ENCODE measurements at places on chromosomes 16 and 17.

DNA sequence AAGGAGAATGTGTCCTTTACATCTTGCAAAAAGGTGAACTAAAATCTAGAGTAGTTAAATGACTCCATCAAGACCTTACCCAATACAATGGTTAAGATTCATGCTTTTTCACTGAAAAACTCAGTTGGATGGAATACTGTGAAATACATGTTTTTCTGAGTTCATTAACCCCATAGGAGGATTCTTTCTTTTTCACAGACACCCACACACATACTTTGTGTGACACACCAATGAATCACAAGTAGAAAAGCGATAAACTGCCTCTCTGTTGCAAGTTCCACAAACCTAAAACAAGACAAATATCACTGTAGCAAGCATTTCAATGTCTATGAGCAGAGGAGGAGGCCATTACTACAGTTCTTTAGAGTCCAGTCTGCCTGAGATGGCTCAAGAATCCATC lies 258.8 kb upstream of the CDH5 start:
- no peak for DNase-seq

DNA sequence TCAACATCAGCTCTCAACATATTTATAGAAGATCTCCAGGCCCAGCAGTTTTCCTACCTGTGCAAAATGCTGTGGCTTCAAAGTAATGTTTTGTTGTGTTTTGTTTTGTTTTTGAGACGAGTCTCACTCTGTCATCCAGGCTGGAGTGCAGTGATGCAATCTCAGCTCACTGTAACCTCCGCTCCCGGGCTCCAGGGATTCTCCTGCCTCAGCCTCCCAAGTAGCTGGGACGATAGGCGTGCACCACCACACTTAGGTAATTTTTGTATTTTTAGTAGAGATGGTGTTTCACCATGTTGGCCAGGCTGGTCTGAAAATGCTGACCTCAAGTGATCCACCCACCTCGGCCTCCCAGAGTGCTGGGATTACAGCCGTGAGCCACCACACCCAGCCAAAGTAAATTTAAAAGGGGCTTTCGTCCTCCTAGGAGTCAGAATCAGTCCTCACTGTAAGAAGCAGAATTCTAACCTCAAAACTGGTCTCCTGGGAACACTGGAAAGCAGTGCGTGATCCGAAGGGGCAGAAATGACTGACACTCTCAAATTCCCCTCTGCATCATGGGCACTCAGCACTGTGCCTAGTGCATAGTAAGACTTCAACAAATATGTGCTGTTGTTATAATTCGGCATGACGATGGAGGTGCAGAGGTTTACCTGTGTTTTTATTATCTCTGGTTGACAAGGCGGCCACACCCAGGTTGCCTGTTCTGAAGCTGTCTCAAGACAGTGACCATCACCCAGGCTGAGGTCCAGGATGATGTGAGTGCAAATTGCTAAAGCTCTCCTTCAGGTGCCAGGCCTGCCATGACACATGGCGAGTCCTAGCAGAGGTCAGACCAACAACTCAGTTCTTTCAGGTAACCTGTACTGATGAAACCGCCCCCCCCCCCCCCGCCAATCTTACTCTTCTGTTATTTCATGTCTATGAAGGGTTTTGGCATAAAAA lies 59.8 kb downstream of the ADCY9 start:
- no peak for DNase-seq

GRCh38 chr16:27286451-27286850 lies 17.9 kb upstream of the NSMCE1 start:
- DNase-seq = no peak

GRCh38 chr16:87324411-87325275 lies 7.5 kb upstream of the C16orf95 start:
- no peak for DNase-seq

DNA sequence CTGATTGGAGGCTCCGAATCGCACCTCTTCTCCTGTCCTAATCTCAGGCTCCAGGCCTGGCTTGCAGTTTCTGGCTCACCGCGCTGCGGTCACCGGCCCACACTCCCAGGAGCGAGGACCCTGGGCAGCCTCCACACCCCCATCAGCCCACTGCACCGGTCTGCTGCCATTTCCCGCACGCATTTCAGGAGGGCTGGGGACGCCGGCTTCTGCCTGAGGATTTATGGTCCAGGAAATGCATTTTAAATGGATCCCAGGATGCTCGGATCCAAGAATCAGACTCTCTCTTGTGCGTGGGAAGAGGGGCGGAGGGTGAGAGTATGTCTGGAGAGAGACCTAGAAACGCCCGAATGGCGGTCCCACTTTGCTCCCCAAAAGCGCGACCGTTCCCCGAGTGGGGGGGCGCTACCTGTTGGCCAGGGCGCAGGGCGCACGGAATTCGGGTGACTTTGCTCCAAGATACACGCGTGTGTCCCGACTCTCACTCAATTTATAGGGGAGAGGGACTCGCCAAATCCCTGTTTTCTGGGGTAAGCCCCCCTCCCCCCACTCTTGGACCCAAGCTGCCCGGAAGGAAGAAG lies 817 bp upstream of the JPH3 start:
- DNase-seq = no peak

- DNase-seq = peak; percentile 48
These were observed 151.9 kb upstream of the GSE1 start for GRCh38 chr16:85461022-85461813.

DNA sequence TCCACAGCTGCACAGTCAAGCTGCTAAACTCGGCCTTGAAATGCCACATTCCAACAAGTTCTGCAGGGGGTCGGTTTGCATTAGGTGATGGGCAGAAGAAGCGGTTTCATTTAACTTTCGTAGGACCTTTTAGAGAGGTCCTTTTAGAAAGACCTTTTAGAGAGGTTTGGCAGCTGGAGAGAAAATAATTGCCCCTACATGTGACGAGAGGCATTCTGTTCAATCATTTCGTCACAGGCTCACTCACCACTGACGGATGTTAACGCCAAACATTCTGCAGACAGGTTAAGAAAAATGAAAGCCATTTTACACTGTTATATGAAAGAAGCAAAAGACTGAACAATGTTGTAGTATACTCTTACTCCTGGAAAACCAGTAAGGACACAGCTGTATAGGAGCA lies 76.5 kb upstream of the ZNF423 start:
- no peak for DNase-seq

GRCh38 chr16:89843409-89844350 lies 15.4 kb downstream of the SPIRE2 start:
- DNase-seq = no peak

DNA sequence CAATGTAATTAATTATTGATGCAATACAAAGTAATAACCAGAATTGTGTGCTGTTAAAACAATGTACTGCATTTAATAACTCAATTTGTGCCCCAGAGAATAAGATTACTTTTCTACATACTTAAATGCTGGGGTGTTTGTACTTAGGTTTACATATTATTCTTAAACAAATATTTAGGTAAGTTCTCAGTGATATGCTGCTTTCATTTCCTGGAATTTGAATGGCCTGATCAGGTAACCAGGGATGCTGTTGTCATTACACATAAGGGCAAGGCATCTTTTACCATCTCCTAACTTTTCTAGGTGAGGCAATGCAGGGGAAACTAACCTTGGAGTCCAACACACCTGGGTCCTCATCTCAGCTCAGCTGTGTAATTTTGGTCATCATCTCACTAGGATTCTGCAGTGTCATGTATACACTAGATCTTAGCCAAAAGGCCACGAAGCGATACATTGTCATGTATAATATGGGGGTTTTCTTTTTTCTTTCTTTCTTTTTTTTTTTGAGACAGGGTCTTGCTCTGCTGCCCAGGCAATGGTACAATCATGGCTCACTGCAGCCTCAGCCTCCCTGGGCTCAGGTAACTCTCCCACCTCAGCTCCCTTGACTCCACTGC lies 45.2 kb downstream of the MYO1D start:
- no peak for DNase-seq

- no peak for DNase-seq
These were observed 679.7 kb upstream of the SOX9 start for GRCh38 chr17:71441098-71441497.

DNA sequence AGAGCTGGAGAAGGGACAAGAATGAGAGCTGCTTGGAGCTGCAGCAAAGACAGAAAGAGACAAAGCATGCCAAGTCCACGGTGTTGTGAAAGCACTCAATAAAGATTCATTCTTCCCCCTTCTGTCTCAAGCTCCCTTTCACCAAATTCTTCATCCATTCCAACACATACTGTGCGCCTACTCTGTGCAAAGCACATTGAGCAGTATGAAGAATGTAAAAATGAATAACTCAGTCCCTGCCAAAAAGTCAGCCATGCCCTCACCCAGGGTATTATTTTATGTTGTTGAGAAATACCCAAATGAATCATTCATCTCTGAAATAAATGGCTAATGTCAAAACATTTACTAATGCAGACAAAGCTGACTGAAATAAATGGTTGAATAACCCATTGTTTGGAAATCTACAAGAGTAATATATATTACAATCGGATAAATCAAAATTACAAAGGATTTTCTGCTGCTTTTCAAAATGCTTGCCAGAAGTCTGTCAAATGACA lies 282.9 kb upstream of the IRX5 start:
- no peak for DNase-seq

GRCh38 chr17:45073414-45074070 lies 12.4 kb downstream of the NMT1 start:
- peak; percentile 96 for DNase-seq

DNA sequence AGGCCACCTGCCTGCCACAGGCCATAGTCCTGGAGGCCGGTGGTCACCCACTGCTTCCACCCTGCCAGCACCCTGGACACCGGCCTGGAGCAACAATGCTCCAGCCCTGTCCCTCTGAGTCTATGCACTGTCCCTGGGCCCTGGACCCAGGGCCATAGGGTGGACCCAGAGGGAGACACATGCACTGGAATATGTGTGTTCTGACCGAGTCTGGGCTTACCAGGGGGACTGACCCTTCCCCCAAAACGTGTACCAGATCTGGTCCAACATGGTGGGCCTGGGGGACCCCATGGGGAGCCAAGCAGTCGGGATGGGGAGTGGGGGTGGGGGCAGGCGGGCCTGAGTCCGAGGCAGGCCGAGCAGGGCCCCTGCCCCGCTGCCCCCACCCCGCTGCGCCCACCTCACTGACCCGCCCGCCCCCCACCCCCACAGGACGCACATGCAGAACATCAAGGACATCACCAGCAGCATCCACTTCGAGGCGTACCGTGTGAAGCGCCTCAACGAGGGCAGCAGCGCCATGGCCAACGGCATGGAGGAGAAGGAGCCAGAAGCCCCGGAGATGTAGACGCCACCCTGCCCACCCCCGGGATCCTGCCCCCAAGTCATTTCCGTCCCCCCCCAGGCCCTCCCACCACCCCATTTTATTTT lies 357.4 kb downstream of the SEC14L1 start:
- DNase-seq = no peak

DNA sequence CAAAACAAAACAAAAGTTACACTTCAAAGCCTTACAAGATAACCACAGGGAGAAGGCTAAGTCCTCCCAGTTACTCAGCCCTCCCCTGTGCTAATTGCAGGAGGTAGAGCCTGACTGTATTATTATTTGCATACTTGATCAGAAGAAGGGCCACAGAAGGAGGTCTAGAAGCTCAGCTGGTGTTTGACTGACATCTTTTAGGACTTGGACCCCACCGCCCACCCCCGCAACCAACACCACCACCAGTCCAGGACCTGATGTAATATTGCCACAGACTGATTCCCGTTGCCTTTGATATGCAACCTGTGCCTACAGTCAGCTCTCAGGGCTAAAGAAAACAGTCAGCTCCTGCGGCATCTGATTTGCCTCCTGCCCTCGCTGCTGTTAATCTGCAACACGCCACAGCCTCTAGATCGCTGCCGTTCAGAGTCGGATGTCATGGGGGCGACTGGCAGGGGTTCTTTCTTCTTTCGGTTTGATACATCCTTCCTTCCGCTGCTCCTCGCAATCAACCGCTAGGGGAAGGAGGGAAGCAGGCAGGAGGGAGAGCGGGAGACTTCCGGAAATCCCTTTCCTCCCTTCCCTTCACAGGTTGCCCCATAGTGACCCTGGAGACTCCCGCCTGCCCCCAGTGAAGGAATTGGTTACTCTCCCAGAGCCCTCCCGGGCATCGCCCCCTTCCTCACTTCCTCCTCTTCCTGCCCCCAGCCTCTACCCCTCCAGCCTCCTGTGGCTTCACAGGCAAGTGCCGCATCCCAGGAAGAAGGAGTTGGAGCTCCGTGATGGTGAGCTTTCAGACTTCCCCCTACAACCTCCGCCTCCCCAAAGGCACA lies 90.5 kb upstream of the SOX9 start:
- DNase-seq = no peak

- DNase-seq = no peak
These were observed 943 bp upstream of the PIP4K2B start for GRCh38 chr17:38800237-38800760.

- no peak for DNase-seq
These were observed 23.3 kb upstream of the GRB2 start for GRCh38 chr17:75428543-75429469.

GRCh38 chr16:54242199-54242598 lies 44.4 kb downstream of the IRX3 start:
- DNase-seq = no peak

DNA sequence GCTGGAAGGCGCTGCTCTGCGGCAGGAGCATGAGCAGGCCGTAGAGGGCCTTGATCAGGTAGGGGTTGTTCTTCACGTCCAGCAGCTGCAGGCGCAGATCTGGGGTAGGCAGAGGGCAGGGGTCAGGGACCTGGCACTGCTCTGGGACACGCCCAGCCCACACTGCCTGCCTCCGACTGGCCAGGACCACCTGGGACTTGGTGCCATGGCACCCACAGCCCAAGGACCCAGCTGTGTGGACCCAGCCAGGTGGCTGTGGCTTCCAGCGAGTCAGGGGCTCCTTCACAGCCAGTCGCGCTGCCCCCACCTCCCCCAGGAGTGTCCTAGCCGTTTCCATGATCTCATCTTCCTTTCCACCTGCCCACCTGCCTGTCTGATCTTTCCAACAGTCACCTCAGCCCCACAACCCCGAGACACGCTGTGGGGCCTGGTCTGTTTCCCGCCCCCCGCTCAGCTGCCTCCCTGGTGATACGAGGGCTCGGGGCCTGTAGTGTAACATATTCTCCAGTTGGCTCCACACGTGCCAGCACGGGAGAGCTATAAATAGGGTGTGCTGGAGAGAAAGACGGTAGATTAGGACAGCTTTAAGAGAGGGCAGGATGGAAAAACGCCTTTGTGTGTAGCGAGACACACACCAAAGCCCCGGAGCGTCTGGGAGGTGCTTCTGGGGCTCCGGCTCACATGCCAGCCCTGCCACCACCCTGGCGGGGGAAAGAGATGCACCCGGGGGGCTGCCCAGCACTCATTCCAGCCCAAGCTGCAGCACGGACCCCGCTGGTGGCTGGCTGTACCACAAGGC lies 7.2 kb upstream of the MTSS2 start:
- DNase-seq = peak; percentile 6

- no peak for DNase-seq
These were observed 1.2 kb downstream of the IRF8 start for GRCh38 chr16:85900027-85900792.

DNA sequence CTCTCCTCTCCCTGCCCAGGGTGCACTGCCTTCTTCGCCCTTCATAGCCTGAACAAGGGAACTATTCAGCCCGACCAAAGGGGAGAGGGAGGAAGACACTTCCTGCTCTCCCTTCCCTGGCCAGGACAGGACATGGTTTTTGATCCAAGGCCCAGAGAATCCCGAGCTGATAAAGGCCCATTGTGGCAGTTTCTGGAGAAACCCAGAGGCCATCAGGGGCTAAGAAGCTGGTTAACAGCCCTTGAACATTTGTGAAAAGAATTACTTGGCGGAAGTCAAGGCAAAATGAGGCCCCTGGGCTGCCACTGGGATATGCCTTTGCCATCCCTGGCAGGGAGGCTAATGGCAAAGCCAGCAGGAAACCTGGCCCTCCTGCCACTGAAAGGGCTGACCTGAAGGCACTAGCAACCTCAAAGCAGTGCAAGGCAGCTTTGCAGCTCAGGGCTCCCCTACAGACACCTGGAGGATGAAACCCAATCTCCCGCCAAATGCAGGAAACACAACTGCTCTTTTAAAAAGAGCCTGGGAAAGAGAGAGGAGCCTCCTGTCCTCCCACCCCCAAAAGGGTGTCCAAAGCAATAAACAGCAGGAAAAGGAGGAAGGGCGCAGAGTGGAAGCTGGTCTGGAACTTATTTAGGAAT lies 12.6 kb downstream of the PHB1 start:
- no peak for DNase-seq

All from NCI-H446 (cell line).